ENCODE measurements at places on chromosomes 1 and 21.

DNA sequence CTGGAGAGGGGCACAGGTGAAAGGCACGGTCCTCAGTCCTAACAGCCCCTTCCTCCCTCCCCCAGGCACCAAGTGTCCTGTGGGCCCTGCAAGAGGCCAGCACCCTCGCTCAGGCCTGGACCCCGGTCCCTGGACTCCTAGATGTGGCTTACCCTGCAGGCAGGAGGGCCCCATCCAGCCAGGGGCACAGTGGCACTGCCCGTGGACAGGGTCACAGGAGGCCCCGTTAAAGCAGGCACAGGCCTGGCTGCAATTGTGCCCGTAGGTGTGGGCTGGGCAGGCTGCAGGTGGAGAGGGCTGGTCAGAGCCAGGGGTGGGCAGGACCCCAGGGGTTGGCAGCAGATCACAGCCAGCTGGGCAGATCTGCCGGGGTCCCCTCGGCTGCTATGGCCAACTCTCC is 44.5 kb downstream of the ARHGEF16 start:
- no peak for DNase-seq

DNA sequence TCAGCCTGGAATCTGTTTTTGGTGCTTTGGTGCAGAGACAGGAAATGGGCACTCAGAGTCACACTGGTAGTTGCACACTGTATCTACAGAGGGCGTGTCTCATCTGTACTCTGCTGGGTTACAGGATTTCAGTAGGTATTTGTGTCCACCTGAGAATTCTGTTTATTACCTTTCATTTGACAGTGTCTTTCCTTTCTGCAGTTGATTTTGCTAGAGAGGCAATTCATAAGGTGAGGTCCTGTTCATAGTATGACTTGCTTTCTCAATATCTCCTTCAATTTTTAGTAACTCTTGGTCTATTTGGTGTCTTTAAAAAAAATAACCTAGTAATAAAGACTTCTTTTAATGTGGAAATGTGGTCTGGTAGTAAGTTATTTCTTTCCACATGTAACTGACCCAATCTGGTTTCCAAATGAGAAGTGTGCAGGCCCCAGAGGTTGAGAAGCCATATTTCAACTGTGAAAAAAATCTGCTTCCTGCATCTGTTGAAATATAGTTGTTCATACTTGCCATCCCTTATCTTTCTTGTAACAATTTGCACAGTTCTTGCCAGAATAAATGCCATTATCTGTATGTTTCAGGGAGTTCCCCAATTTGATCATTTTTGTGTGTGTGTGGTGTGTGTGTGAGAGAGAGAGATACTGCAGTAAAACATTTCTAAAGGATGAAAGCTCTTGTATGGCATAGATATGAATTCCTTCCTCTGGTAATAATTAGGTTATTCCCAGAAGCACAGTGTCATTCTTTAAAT is 78.4 kb upstream of the DNAJC6 start:
- DNase-seq: no peak

GRCh38 chr1:10777749-10778574 is 18.5 kb downstream of the CASZ1 start:
- DNase-seq: no peak

DNA sequence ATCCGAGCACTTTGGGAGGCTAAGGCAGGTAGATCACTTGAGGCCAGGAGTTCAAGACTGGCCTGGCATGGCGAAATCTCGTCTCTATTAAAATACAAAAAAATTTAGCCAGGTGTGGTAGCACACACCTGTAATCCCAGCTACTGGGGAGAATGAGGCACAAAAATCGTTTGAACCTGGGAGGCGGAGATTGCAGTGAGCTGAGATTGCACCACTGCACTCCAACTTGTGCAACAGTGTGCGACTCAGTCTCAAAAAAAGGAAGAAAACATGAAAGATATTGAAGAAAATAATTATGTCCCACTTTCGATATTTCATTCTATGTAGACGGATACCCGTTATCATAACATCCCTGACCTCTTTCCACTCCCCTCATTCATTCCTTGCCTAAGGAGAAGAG is 19.2 kb downstream of the TUT4 start:
- DNase-seq: no peak

GRCh38 chr1:90074137-90074536 is 79.2 kb downstream of the ZNF326 start:
- DNase-seq: no peak

- DNase-seq: peak; percentile 75
Measured at GRCh38 chr1:10941891-10942541, 70.4 kb upstream of the TARDBP start.

GRCh38 chr21:14900611-14901010 is 164.2 kb downstream of the NRIP1 start:
- no peak for DNase-seq

DNA sequence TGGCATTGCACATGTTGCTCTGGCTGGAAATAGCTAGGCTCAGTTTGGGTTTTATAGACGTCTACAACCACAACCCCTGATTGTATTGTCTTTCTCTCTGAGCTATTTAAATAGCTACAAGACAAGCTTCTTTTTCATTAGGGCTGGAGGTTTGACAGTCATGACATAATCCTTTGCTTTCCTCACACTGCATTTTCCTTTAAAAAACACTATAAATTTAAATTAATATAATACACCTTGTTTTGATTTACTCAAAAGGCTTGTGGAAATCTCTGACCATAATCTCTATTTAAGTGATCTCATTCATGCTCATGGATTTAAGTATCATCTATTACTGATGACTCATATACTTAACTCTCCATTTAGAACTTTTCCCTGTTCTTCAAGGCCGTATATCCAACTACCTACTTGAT is 50.4 kb upstream of the PTGFR start:
- DNase-seq: no peak

DNA sequence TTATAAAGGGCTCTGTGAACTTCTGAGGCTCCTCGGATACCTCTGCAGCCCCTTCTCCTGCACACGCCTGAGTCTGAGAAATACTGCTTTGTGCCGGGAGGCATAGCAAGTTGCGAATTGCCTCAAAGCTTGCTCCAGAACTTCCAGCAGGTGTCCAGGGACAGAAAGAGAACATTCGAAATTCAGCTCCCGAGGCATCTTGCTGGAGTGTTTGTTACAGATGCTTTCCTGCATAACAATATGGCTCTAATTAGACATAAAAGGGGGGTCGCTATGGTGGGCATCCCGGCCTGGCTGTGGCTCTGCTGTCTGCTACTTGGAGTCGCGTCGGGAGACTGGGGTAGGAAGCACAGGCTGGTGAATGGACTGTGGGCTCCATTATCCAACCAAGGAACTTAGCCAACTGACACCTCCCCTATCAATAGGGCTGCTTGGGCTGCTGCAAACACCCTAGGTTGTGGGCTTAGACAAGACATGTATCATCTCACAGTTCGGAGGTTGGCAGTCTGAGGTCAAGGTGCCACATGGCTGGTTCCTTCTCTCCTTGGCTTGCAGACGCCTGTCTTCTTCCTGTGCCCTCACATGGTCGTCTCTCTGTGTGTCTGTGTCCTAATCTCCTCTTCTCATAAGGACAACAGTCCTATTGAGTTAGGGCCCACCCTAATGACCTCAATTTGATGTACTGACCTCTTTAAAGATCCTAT is 607.0 kb downstream of the NPHP4 start:
- no peak for DNase-seq

GRCh38 chr1:92749024-92749634 is 35.8 kb downstream of the EVI5 start:
- DNase-seq: no peak

- no peak for DNase-seq
Measured at GRCh38 chr1:7401814-7402547, 369.1 kb upstream of the VAMP3 start.

GRCh38 chr1:31479811-31480210 is 66.8 kb downstream of the SERINC2 start:
- no peak for DNase-seq

DNA sequence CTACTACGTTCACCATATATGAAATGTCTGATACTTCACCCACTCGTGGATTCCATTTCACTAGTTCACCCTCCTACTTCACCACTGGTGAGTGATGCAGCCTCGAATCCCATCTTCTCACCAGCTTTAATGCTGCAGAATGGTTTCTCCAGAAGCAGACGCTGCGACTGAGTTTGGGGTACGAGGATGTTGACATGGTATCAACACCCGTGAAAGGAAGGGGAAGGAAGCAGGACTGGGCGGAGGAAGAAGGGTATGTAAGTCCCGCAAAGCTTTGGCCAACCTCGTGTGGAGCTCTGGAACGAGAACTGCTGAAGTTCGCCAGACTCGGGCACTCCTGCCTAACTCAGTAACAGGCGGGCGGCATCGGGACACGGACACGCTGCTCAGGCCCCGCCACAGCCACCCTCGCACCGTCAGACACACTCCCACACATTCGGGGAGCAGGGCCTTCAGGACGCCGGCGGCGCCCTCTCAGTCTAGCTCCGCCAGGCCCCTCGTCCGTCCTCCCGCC is 833 bp upstream of the DIP2A start:
- DNase-seq: no peak

- no peak for DNase-seq
Measured at GRCh38 chr21:21148514-21148913, 150.3 kb downstream of the NCAM2 start.

DNA sequence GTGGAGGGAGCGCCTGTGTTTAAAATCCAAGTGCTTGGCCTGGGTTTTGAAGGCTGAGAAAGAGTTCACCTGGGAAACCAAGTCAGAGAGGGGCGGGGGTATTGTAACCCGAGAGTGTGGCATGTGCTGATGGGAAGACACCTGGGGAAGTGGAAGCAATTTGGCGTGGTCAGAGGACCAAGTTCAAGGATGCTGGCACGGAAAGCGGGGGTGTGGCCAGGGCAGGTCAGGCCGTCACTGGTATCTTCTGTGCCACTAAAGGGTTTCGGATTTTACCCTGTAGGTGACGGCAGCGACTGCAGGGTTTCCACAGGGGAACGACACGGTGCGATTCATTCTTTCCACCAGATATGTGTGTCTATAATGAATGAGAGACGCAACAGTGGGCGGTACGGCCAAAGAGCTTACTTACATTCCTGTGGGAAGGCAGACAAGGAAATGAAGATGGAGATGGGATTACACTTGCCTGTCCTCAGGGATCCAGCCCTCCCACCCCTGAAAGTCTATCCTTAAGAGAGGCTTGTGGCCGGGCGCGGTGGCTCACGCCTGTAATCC is 31.3 kb downstream of the CA6 start:
- no peak for DNase-seq

DNA sequence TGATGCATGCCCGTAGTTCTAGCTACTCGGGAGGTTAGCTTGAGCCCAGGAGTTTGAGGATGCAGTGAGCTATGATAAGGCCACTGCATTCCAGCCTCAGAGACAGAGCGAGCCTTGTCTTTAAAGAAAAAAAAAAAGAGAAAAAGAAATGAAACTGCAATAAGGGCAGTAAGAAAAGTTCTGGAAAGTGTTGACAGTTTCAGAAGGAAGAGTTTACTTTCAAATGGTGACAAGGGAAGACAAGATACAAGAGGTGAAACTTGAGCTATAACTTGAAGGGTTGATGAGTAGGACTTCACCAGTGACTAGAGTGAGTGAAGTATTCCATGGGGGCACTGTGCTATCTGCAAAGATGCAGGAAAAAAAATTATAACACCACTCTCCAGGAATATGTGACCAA is 125.0 kb downstream of the AKT3 start:
- DNase-seq: no peak

DNA sequence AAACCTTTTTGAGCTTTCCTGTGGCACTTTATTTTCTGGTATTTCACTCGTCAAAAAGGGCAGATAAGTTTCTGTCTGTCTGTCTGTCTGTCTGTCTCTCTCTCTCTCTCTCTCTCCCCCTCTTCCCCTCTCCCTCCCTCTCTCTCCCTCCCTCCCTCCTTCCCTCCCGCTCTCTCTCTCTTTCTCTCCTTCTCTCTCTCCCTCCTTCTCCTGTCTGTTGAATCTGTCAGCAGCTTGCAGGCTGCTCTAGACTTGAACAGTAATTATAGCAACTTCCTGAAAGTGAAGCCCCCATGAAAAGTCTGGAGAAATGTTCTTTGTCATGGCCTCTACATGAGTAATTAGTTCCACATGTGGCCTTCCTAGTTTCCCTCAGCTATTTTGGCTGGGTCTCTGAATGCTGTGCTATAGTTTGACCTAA is 275.2 kb upstream of the C1orf105 start:
- no peak for DNase-seq

GRCh38 chr1:234478152-234478480 is 863 bp downstream of the TARBP1 start:
- no peak for DNase-seq

DNA sequence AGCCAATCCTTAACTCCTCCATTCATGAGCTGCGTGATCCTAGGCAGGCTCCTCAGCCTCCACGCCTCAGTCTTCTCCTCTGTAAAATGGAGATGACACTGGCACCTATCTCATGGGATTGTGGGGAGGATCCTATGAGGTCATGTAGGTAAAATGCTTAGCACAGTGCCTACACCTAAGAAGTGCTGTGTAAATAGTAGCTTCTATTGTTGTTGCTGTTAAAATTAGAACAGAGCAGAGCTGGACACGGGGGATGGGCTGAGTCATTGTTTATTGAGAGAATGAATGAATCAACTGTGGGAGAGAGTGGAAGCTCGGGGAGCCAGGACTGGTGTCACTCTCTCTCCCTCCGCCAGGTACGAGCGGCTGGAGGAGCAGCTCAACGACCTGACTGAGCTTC is 43.0 kb downstream of the TMCC2 start:
- DNase-seq: no peak

DNA sequence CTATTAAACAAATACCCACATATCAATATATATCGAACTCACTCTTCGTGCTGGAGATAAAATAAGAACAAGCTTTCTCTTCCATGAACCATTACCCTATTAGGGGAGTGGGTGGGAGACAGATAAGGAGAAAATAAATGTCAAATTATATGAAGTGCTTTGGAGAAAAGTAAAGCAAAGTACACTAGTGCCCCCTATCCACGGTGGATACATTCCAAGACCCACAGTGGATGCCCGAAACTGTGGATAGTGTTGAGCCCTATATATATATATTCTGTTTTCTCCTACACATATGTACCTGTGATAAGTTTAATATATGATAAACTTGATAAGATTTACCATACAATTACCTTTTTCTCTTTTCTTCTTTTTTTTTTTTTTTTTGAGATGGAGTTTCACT is 54.6 kb downstream of the FH start:
- no peak for DNase-seq

DNA sequence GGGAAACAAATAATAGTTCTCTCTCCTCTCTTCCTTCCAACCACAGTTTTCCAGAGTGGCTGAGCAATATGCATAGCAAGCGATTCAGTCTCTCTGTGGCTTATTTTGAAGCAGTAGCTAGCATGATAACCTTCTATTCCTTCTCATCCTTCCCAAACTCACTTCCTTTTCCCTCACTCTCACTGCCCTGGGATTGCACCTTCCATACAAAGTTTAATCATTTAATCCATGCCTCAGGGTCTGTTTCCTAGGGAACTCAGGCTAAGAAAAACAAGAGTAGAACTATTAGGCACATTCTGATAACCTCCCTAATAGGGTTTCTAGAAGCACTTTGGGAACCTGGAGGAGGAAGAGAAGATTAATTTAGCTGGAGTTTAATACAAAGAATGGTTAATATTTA is 97.7 kb upstream of the S1PR1 start:
- no peak for DNase-seq
